A549 (cell line): ENCODE measurements at places on chromosomes 6 and 20.

DNA sequence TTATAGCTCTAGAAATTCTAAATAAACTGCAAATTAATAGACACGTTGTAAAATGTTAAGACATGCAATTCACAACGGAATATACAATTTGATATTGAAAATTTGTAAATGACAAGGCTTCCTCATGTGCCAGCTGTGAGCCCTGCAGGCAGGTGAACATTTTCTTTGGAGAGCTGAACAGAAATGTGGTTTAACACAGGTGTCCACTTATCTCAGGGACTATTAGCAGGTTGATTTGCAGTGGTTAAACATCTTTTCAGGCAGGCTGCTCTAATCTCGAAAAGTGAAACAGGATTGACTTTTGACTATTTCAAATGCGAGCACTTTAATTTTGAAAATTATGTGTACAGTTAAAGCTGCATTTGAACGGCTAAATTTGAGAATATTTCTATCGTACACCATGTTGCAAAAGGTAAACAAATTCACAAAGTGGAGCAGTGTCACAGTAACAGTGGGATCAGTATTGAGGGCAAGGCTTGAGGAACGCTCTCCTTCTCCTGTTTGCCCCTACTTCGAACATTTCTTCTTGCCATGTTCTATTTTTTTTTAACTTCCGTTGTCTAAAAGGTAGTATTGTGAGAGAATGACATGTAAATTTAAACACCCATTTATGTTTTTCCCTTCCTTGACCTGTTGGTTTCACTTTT is 210.8 kb downstream of the CDKAL1 start:
- DNase-seq, result no peak

GRCh38 chr6:153553627-153554026 is 422.5 kb upstream of the RGS17 start:
- peak; percentile 2 for DNase-seq

DNA sequence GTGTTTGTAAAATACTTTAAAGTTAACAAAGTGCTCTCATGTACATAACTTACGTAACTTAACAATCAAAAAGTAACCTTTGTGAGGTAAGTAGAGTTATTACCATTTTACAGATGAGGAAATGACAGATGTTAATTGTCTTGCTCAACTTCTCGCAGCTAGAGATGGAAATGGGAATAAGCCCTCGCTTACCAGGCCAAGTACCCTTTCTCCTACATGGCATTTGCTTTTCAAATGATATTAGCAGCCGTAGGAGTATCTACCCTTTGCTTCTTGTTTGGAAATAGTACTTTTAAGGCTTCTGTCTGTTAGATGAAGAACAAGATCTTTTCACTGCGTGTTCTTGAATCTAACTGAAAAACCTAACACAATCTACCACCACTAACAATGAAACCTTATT is 15.5 kb downstream of the STX11 start:
- DNase-seq, result no peak

- DNase-seq, result no peak
Observed at GRCh38 chr6:52103623-52104022, 16.2 kb upstream of the PKHD1 start.

DNA sequence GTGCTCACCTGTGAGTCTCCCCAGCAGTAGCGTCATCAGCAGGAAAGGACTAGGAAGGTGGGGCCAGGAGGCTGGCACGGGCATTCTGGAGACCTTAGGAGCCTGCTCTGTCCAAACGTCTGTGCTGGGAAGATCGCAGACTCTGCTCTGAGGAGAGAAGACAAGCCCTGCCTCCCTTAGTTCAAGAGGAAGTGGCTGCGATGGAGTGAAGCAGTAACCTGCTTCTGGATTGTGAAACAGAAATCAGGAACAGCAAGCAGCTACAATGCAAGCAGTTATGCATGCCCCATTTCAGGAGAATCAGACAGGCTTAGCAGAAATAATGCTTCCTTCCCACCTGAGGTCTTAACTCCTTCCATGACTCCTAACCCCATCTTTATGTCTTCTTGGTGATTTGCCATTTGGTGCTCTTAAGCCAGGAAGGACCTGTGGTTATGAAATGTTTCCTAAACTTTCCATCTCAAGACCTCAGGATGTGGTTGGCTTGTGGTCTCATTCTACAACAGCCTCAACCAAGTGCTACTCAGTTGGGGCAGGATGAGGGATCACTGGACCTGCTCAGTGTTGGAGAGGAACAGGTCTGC is at the start of gene SIRPB1:
SIRPB1 (minus strand) TSS at position 149 of the 584 bp plus-strand sequence; CDS start at position 84, 65 bp downstream.
- DNase-seq, result no peak

- no peak for DNase-seq
Observed at GRCh38 chr6:113979937-113980336, 9.0 kb upstream of the HDAC2 start.

- no peak for DNase-seq
Observed at GRCh38 chr6:39008737-39009136, 39.8 kb upstream of the GLP1R start.

- no peak for DNase-seq
Observed at GRCh38 chr6:17798477-17799154, 91.9 kb upstream of the NUP153 start.

- DNase-seq, result no peak
Observed at GRCh38 chr6:31126396-31127175, 6.3 kb upstream of the CDSN start.

DNA sequence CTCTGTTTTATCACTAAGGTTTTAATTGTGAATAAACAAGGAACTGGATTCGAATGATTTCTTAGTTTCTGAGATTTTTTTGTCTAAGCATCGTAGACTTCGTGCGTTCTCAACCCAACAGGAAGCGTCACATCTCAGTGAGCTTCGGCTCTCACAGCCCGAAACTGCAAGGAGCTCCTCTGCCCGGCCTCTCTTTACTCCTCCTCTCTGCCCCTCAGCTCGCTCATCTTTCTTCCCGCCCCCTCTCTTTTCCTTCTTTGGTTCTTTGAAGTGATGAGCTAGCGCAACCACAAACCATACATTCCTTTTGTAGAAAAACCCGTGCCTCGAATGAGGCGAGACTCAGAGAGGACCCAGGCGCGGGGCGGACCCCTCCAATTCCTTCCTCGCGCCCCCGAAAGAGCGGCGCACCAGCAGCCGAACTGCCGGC is 480 bp upstream of the NT5E start:
- DNase-seq, result peak; percentile 44

DNA sequence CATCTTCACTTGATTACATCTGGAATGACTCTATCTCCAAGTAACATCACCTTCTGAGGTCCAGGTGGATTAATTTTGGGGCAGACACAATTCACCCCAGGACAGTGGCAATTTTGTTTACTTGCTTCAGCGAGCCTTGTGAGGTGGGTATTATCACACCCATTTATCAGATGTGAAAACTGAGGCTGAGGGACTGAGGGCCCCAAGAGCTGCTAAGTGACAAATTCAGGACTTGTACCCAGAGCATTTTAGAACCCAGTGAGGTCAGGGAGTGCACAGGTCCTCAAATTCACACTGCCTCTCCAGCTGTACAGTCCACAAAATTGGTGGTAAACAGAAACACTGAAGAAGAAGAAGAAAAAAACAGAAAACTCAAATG is 125.2 kb upstream of the PMEPA1 start:
- DNase-seq, result no peak

DNA sequence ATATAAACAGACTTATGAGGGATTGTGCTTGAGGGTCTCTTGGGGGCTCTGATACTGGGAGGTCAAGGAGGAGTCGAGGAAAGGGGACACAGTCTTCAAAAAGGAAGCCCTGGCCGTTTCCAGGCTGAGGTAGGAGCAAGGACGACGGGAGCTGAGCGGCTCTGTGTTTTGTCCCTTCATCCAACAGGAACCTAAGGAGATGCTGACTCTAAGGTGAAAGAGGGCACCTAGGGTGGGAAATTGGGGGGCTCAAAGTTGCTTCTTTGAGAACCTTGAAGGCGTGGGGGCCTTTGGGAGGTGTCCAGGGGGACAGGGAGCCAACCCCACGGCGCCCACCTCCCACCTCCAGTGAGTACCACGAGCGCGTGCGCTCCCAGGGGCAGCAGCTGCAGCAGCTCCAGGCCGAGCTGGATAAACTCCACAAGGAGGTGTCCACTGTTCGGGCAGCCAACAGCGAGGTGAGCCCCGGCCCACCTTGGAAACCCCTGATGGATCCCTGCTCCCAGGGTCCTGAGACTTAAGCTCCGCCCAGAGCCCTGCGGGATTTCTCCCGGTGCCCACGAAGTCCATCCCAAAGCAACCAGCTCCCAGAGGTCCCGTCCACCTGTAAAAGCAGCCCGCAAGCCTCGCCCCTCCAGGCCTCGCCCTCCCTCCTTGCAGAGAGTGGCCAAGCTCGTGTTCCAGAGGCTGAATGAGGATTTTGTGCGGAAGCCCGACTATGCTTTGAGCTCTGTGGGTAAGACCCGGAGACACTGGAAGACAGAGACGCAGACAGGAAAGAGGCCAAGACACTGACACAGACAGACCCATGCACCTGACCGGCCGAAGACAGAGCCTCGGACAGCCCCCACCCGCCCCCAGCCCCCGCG is 2.9 kb downstream of the SPAG4 start:
- DNase-seq, result no peak

DNA sequence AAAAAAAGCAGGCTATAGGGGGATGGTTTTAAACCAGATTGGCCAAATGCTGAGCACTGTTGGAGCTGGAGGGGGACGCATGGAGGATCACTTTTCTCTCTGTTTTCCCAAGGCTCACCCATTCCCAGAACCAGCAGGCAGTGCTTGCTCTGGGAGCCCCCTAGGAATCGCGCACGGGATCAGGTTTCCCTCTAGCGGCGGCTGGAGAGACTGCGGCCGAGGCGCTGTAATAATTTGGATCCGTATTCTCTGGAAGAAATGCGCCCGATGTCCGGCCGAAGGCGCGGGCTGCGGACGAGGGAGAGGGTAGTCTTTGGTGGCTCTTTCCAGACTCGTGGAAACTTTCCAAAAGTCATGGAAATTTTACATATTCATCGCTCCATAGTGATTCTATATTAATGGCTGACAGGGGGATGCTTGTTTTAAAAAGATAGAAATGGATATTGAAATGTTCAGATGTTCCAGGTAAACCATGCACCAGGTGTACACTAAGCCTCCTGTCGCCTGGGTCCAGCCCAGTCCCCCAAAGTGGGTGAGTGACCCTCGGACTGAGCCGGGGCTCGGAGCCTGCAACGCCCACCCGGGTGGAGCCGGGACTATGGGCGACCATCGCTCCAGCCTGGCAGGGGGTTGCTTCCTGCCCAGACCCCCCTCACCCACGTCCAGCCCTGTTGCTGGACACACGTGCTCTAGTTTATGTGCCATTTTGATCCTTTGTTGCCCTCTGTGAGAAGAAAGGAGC is 78.7 kb upstream of the PHACTR3 start:
- peak; percentile 43 for DNase-seq

DNA sequence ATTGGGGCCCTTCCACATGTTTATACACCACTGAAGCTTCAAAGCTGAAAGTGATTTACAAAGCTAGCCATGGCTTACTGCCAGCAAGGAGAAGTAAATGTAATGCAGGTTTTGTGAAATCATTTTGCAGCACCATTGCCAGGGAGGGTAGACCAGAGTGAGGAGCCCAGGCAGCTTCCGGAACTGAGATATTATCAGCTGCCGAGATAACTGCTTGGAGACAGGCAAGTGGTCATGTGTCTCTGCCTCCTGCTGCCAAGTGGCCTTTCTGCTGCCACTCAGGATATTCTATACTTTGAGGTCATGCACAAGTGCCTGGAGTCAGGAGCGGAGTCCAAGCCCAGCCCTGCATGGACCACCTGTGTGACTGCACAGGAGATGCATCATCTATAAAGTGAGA is 160.2 kb downstream of the SYNDIG1 start:
- DNase-seq, result no peak

DNA sequence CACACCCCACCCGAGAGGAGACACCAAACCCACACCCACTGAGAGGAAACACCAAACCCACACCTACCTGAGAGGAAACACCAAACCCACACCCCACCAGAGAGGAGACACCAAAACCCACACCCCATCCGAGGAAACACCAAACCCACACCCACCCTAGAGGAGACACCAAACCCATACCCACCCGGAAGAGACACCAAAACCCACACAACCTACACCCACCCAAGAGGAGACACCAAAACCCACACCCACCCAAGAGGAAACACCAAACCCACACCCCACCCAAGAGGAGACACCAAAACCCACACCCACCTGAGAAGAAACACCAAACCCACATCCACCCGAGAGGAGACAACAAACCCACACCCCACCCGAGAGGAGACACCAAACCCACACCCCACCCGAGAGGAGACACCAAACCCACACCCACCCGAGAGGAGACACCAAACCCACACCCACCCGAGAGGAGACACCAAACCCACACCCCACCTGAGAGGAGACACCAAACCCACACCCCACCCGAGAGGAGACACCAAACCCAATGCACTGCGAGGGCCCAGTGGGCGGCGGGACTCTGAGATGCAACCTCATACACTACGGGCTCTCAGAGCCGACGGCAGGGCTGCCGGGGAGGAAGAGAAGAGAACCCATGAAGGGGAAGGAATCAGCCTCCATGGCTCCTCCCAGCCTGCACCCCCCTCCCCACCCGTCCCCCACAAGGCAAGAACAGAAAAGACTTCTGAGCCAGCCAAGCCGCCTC is 83.3 kb downstream of the TAF4 start:
- DNase-seq, result no peak

DNA sequence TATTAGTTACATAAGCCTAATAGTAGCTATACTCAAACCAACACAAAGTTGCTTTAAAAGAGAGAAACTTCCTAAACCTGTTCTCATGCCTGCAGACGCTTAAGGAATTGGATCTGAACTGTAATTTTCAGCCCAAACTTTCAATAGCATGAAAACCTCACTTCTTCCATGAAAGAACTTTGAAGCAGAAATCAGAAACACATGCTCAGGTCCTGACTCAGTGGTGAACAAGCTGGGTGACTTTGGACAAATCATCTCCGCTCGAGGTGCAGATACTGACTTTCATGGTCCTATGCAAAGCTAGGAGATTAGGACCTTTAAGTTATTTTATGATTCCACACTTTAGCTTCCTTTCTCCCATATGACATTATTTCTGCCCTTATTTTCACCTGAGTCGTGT is 36.5 kb downstream of the NOX3 start:
- no peak for DNase-seq

- DNase-seq, result peak; percentile 39
Observed at GRCh38 chr6:5398530-5398929, 137.2 kb downstream of the FARS2 start.

- DNase-seq, result no peak
Observed at GRCh38 chr6:7232351-7232750, 80.6 kb downstream of the SSR1 start.

DNA sequence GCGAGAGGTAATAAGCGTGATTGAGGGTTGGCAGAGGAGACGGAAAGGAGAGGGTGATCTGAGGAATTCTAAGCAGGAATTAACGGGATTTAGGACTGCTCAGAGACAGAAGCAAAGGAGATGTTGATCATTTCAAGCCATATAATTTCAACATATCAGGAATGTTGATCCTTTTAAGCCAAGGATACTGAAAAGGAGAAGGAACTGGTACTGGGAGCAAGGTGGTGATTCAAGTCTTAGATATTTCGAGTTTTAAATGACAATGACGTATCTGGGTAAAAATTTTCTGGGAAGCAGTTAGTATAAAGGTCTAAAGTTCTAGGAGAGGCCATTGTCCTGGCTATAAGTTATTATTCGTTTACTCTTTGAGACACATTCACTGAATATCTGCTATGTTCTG is 91.3 kb upstream of the OGFRL1 start:
- DNase-seq, result no peak

- no peak for DNase-seq
Observed at GRCh38 chr6:118101220-118101619, 194.2 kb downstream of the SLC35F1 start.
